ENCODE measurements at places on chromosomes 2 and 18.

DNA sequence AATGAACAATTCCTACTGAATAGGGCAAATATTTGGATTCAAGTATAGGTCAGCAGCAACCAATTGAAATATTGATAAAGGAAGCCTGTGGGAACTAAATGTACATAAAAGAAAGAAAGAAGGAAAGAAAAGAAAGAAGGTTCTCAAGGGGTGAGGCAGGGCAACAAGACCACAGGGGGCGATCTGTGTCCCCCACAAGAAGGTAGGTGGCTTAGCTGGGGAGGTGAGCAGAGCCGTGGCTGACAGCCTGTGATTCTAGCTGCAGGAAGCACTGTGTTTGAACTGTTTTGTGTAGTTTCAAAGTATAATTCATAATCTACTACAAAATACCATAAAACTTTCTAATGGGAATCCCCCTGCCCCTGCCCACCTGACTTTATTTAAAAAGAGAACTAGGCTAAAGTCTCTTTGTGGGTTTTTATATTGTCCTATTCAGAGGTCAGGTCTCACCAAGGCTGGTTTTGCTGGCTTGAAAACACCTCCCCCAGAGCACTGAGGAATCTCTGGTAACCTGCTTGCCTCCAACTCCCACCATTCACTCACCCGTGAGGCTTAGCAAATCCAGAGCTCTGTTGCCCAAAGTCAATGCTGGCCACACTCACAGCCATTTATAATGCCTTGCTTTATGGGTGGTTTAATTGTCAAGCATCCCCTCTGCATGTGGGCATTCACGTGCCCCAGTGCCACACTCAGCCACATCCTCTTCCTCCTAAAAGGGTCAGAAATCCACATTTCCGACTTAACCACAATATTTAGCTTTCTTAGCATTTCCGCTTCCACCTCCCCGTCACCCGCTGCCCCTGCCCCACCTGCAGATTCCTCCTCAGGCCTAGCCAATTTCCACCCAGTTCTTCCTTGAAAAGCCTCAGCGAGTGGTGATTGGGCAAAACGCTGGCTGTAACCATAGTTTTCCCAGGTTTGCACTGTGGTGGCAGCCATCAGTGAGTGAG, 36.4 kb upstream of the LMAN1 start:
- no peak for DNase-seq

DNA sequence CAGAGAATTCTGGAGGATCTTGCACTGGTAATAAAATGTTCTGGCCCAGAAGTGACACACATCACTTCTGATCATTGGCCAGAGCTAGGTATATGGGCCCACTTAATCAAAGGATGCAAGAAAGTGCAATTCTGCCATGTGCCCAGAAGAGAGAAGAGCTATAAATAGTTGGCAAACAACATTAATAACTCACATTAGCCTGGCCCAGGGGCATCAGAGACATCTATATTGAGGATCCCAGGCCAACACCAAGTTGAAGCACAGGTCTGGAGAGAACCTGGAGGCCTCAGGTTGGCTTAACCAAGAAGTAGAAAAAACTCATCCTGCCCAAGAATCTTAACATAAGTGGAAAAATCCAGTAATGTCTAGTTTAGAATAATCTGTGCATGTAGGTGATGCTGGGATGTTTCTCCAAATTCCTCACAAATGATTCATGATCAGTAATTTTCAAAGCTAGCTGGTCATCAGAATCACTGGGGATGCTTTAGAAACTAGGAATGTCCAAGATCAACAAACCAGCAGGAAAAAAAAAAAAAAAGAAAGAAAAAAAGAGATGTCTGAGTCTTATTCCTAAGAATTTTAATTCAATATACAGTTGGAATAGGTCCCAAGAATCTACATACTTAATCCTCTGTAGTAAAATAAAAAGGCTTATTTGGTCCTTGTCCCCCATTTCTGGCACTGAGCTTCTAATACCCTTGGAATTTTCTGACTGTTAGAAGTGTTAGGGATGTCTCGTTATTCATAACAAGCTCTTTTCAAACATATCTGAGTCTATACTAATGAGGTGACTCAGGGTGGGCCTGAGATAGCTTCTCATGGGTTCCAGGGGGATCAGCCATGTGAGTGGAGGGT, 35.0 kb upstream of the EVA1A start:
- peak; percentile 94 for DNase-seq

DNA sequence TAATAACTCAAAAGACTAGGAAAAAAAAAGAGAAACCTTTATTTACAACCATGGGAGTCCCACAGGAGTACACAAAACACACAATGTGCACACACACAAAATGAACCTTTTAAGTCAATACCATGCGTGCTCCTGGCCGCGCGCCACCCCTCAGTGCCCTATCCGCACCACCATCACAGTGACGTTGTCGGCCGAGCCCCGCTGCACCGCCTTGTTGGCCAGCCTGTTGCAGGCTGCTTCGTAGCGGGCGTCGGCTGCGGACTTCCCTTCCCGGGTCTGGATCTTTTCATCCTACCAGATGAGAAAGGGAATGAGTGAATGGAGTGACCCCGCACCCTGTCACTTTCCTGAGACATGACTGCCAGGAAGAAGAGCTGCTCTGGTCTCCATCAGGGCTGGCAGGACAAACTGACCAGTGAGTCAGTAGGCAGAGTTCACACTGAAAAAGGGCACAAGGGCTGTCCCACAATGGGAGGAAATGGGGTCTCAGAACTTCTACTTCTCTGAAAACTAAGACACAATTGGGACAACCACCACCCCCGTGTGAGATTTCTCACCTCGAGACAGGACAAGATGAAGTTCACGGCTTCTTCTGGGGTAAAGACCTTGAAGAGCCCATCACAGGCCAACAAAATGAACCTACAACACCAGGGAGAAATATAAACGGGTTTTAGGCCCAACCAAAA, 11.8 kb downstream of the ERFE start:
- no peak for DNase-seq

- DNase-seq, result no peak
These were observed 54.9 kb downstream of the TET3 start for GRCh38 chr2:74039611-74040010.

- no peak for DNase-seq
These were observed 81.9 kb downstream of the EHBP1 start for GRCh38 chr2:62787386-62787785.

- no peak for DNase-seq
These were observed 245.8 kb downstream of the DPP10 start for GRCh38 chr2:114688241-114688640.

DNA sequence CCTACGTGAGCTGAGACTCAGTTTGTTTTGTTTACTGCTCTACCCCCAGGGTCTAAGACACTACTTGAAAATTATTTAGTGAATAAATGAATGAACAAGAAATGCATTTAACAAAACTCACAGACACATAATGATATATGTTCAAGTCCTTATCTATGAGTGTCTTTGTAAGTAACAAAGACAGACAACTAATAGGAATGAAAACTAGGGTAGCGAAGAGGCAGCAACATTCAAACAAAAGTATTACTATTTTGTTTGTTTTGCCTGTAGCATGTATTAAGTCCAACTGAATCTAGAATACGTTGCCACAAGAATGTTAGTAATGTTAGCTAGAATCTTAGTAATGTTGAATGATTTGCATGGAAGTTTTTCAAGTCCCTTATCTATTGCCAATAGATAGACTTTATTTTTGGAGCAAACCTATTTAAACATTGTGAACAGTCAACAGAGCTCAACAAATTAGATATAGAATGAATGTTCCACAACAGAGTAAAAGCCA, 144.8 kb upstream of the VWC2L start:
- no peak for DNase-seq

- no peak for DNase-seq
These were observed 532 bp upstream of the YES1 start for GRCh38 chr18:812376-813171.

- DNase-seq, result no peak
These were observed 38.6 kb downstream of the MLPH start for GRCh38 chr2:237525559-237526157.

DNA sequence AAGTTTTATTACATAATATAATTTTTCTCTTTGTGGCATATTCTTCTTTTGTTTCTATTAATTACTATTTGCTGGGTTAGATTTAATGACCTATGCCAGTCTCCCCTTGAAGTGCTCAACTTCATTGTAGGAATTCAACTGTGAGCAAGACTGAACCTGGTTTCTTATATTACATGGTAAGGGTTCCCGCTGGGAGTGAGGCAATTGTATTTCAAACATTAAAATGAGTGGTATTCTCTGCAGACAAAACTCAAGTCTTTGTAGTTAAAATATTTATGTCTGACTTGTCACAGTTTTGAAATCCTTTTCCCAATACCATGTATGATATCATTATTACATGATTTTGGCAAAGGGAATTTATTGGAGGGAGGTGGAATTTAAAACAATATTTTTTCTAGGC, 278.7 kb downstream of the GULP1 start:
- no peak for DNase-seq

GRCh38 chr2:235536711-235537110, 42.9 kb downstream of the AGAP1 start:
- DNase-seq, result no peak

DNA sequence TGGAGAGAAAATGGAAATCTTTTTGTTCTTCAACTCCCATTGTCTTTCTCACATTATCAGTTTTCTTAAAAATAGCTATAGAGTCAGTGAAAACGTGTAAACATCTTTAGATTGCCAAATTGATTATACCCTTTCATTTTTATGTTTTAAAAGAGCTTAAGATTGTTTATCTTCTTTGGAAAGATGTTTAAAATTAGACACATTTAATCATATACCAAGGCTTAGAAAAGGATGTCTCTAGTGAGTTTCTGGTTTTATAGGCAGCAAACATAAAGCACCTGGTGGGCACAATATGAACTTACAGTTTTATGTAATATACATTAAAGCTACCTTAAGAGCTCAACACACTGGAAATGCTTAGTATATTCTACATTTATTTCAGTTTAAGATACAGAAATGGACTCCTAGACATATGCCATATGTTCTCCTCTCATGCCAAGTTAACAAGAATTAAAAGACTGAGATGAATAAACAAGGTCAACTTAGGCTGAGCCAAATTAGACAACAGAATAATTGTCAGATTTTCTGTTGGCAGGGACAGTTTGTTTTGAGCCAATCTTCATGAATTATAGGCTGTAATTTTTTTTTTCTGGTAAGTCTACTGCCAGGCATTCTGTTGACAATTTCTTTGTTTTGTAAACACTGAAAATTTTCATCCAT, 112.7 kb downstream of the OTX1 start:
- no peak for DNase-seq

- no peak for DNase-seq
These were observed 144.3 kb upstream of the ZFP36L2 start for GRCh38 chr2:43370705-43371104.

GRCh38 chr18:45104049-45104395, 423.3 kb downstream of the SETBP1 start:
- DNase-seq, result no peak

DNA sequence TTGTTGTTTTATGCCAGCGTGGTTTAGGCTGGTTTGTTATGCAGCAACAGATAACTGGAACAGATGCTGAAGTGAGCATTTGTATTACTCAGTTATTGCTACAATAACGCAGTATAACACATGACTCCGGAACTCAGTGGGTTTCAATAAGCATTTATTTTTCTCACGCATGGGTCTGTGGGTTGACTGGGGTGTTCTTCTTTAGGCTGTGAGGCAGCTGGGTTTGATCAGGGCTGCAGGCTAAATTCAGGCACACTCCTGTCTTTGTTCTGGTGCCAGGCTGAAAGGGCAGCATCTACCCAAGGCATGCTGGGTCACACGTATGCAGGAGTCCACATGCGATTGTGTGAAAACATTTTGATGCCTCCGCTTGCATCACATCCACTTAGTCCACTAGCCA, 3.8 kb upstream of the SLC1A4 start:
- no peak for DNase-seq

DNA sequence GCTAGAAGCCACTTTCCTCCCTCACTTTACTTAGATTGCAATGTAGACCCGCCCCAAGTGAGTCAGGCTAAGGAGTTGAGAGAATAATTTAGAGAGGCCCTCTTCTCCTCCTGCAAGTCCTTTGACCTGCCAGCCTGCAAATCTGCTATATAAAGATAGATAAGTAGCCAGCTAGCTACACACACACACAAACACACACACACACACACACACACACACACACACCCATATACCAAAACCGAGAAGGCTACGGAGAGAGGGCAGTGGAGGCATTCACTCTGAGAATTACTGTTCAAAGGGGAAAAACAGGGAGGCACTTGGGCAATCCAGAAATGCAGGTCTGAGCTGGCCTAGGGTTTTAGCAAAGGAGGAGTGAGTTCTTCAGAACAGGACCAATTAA, 23.0 kb upstream of the SMAD7 start:
- DNase-seq, result no peak

- no peak for DNase-seq
These were observed 3.8 kb upstream of the QPCT start for GRCh38 chr2:37340637-37341036.

- no peak for DNase-seq
These were observed 35.5 kb downstream of the POU3F3 start for GRCh38 chr2:104889291-104889959.

- no peak for DNase-seq
These were observed 1129.4 kb downstream of the TDRD15 start for GRCh38 chr2:22253171-22253570.

DNA sequence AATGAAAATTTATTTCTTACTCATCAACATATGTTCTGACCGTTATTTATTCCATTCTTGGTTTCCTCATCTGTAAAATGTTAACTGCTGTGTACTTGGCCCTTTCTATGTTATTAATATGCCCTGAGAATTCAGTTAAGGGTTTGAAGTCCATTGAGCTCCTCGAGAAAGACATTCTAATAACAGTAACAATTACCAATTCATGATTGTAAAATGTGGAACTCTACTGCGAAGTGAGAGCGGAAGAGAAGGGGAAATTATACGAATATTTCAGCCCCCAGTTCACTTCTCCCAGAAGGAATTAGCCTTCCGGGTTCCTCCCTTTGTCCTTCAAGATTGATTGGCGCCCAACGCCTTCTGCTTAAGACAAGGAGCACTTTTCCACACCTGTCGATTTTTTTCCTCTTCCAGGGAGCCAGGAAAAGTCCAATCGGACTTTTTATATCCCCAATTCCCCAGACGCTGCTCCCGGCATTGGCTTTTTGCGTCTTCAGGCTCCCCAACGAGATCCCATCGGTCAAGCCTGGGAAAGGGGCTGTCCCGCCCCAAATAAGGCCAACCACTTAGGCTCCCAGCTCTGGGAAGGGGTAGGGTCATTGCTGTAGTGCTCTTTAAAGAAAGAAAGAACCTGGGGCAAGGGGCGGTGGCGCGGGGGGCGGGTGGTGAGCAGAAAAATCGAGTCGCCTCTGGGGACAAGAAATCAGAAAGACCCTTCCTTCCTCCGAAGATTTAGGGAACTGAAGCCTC, 1.6 kb downstream of the DSC2 start:
- DNase-seq, result no peak

DNA sequence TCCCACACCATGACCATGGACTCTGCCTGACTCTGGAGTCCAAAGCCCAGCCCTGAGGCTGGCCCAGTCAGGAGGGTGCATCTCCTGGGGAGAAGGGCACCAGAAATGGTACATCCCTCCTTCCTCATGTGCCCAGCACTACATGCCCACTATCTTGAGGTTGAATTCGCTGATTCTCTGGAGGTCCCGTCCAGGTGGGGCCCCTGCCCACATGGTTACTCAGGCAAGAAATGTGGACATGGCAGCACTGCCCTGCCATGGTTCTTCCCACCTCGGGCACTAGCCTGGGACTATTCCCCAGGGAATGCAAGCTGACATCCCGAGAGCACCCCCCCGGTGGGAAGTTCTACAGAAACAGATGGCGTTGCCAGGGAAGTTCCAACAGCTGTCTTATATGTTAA, 15.3 kb upstream of the HES6 start:
- DNase-seq, result no peak

- no peak for DNase-seq
These were observed 3.7 kb downstream of the SMC6 start for GRCh38 chr2:17749753-17750438.

GRCh38 chr2:12031866-12032265, 285.4 kb downstream of the LPIN1 start:
- DNase-seq, result no peak

- no peak for DNase-seq
These were observed 62.6 kb upstream of the RAB12 start for GRCh38 chr18:8546677-8547076.

All from HS-27A (cell line).